ENCODE measurements at places on chromosomes 2 and 18.

GRCh38 chr2:71824436-71824835, 323.2 kb downstream of the CYP26B1 start:
- H3K4me3 ChIP-seq = no peak overlapping the region
- H3K36me3 ChIP-seq = no peaks in the 10 kb centered on the region
- H3K27ac ChIP-seq = no peak overlapping the region
- no peaks in the 10 kb centered on the region for H3K27me3 ChIP-seq

DNA sequence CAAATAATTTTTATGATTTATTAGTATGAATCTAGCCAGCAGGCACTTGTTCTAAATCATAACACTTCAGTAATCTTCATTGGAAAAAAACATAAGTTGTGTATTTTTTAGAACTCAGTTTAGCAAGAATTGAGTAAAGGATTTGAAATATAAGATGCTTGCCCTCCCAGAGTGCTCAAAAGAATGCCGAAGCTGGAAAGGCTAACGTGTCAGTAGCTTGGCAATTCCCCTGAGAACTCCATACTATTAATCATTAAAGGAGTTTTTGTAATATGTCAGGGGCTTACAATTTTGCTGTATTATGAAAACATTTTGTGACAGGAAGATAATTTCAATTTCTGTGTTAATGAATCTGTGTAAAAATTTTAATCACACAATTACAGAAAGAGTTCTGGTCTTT, 122.7 kb downstream of the GULP1 start:
- peaks cover 4% of the 10 kb centered on the region for H3K4me1 ChIP-seq
- H3K27me3 ChIP-seq = no peaks in the 10 kb centered on the region
- no peak overlapping the region for H3K27ac ChIP-seq

DNA sequence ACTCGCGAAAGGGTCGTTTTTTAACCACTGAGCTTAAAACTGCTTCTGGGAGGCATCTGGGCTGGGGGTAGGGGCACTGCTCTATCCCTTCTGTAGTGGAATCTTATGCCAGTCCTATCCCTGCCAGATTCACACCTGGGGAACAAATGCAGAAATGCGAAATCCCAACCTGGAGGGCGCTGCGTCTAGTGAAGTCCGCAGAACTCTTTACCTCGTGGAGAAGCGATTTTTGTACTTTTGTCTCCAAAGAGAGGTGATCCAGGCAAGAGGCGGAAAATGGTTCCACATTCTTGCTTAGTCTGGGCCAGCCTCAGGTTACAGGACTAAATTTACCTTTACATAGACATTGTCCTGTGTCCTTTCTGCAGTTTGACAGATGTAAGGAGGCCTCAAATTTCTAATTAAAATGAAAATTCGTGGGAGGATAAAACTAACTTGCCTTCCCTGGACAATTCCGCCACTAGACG, 10.4 kb downstream of the TBR1 start:
- H3K4me1 ChIP-seq = peaks cover 4% of the 10 kb centered on the region
- no peaks in the 10 kb centered on the region for H3K36me3 ChIP-seq
- no peak for DNase-seq
- no peak overlapping the region for H3K27ac ChIP-seq
- H3K27me3 ChIP-seq = peaks cover 84% of the 10 kb centered on the region
- peak overlapping the region; percentile 48 for H3K4me3 ChIP-seq

GRCh38 chr2:111091811-111092211, 28.9 kb upstream of the BCL2L11 start:
- peaks cover 32% of the 10 kb centered on the region for H3K27me3 ChIP-seq
- H3K4me1 ChIP-seq = no peaks in the 10 kb centered on the region
- H3K27ac ChIP-seq = no peak overlapping the region
- H3K36me3 ChIP-seq = no peaks in the 10 kb centered on the region
- no peak for DNase-seq

- H3K27ac ChIP-seq = no peak overlapping the region
- no peaks in the 10 kb centered on the region for H3K36me3 ChIP-seq
- H3K4me3 ChIP-seq = no peak overlapping the region
- DNase-seq = no peak
These were observed 44.5 kb upstream of the ACVR2A start for GRCh38 chr2:147800316-147800715.
